ENCODE measurements at places on chromosomes 5 and 9. TPM values are rescaled to one million over a fixed set of nuclear protein-coding genes. Genes with fewer than 3 reads are reported as not detected.

GRCh38 chr5:2433086-2433485, 318.4 kb downstream of the IRX2 start:
- no peaks in the 10 kb centered on the region for H3K36me3 ChIP-seq
- H3K27ac ChIP-seq: no peak overlapping the region
- DNase-seq: no peak
- no peak overlapping the region for H3K4me3 ChIP-seq
- H3K4me1 ChIP-seq: no peaks in the 10 kb centered on the region

DNA sequence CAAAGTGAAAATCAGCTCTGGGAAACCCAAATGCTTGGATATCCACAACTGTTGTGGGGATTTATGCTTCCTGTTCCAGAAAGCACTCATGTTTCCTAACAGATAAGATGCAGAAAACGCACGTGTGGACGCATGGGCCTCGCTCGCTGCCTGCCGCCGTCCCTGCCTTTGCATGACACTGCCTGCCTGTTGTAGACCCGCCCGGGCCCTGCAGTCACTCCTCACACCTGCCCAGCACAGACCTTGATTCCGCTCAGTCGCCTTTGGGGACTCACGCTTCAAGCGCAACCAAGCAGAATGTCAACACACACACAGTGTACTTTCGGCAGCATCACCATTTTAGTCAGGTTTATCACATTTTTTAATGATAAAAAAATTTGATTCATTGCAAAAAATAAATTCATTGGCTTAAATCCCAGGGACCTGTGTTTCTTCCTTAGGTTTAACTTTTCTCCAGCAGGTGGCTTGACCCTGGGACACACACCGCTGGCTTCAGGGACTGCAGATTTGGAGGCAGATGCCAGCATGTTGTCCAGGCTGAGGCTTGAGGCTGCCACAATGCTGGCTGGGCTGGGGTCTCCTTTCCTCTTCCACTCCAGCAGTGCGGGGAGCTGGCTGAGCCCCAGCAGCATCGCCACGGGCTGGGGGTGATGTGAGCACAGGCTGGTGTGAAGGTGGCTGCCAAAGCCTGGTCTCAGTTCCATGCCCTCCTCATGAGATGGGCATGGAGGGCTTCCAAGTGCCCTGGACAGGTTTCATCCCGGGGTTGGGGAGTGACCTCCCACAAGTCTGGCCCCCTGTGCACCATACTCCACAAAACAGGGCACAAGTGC, 416.9 kb upstream of the IRX4 start:
- no peak overlapping the region for H3K27ac ChIP-seq
- H3K4me3 ChIP-seq: no peak overlapping the region
- no peaks in the 10 kb centered on the region for H3K4me1 ChIP-seq
- H3K36me3 ChIP-seq: no peaks in the 10 kb centered on the region
- no peak for DNase-seq

DNA sequence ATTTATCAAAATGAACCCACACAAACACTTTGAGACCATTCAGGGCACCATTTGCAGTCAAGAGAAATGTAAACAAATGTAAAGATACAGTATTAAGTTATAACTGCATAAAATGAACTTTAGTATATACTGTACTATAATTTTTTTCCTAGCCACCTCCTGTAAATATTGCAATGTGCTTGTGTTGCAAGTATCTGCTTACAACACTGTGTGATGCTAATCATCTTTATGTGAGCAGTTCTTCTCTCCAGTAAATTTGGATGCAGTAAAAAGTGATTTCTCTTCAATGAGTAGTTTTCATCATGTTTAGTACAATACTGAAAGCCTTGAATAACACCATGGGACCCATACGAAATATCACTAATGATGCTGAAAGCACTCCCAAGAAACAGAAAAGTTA, 9.4 kb downstream of the G3BP1 start:
- peaks cover 9% of the 10 kb centered on the region for H3K4me1 ChIP-seq
- no peak overlapping the region for H3K4me3 ChIP-seq
- no peak overlapping the region for H3K27ac ChIP-seq
- no peaks in the 10 kb centered on the region for H3K27me3 ChIP-seq
- no peaks in the 10 kb centered on the region for H3K36me3 ChIP-seq

DNA sequence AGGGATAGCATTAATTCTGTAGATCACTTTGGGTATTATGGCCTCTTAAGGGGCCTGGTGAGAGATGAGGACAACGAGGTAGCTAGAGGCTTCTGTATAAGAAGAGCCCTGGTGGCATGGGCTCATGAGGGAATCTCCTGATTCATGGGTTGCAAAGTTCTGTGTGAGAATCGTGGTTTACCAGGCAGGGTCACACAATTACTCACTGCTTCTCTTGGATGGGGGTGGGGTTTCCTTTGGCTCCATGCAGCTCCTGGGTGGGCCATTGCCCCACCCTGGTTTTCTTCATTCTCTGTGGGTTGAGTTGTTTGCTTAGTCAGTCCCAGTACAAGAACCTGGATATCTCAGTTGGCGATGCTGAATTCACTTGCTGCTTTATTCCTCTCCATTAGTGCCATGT, 30.9 kb upstream of the TNFSF15 start:
- no peaks in the 10 kb centered on the region for H3K4me1 ChIP-seq
- H3K27me3 ChIP-seq: no peaks in the 10 kb centered on the region
- no peaks in the 10 kb centered on the region for H3K36me3 ChIP-seq
- no peak overlapping the region for H3K4me3 ChIP-seq
- no peak overlapping the region for H3K27ac ChIP-seq

DNA sequence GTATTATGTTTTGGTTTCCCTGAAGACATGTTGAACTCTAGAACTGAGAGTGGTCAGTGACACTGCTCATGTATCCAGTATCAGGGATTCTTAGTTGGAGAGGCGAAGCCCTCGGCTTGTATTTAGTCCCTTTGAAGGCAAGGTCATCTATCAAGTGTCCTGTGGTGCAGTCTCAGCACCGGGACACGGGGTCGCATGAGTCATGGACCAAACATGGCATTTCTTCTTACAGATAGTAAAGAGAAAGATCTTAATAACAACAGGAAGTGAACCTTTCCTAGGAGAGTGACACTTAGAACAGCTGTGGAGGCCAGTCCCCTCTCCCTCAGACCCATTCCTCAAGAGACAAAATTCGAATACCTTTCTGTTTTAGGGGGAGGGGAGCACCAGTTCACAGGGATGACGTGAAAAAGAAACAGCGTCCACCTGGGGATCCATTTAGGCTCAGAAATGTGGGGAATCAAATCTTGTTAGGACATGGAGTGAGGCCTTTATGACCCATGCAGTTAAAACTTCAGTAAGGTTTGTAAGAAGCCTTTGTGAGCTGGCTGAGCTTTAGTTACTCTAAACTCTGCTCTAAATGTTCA, 86.5 kb downstream of the ADGRV1 start:
- no peaks in the 10 kb centered on the region for H3K4me1 ChIP-seq
- DNase-seq: no peak
- no peaks in the 10 kb centered on the region for H3K36me3 ChIP-seq

KDM4C gene
- 25.1 TPM for total RNA-seq

PCDHAC2 gene
- 1.9 TPM for total RNA-seq

PCDHGA10 gene
- 6.3 TPM for total RNA-seq

DNA sequence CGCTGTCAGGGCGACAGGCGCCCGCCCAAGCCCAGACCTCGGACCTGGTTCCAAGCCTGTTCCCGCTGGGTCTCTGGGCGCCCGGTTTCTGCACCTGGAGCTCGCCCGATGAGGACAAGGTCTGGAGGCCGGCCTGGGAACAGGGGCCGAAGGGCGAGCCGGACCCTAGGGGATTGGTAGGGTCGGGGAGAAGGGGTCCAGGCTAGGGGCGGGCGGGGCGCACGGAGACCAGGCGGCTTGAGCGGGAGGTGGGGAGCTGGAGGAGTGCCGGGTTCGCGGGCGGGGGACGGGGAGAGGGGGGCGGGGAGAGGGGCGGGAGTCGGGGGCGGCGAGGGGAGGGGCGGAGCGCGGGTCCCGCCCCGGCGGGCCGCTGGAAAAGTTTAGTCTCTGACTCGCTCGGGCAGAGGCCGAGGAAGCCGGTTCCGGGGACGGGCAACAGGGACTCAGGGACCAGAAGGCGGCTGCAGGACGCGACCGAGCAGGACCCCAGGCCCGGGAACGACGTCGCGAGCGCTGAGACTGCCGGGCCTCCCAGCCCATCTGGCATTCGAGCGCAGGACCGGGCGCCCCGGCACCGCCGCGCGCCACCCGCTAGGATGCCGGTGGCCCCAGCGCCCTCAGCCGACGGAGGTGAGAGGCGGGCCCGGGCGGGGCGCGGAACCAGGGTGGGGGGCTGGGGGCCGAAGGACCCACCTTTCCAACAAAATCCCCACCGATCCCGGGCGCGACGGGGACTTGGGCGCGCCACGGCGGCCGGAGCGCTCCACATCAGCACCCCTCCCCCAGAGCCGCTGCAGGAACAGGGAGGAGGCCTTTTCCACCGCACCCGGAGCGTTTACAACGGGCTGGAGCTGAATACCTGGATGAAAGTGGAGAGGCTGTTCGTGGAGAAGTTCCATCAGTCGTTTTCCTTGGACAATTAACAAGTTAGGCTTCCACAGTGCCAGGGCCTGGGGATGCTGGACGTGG, at the start of gene S1PR3:
TSS of gene S1PR3 (plus strand) at position 403 of the 969 bp plus-strand sequence. CDS start 9,733 bp downstream, outside the sequence.
- DNase-seq: peak; percentile 39
- H3K4me1 ChIP-seq: peaks cover 12% of the 10 kb centered on the region
- no peak within 1 kb of the TSS for H3K27ac ChIP-seq
- H3K36me3 ChIP-seq: no peaks in the 10 kb centered on the region
- peak within 1 kb of the TSS; percentile 56 for H3K4me3 ChIP-seq

DNA sequence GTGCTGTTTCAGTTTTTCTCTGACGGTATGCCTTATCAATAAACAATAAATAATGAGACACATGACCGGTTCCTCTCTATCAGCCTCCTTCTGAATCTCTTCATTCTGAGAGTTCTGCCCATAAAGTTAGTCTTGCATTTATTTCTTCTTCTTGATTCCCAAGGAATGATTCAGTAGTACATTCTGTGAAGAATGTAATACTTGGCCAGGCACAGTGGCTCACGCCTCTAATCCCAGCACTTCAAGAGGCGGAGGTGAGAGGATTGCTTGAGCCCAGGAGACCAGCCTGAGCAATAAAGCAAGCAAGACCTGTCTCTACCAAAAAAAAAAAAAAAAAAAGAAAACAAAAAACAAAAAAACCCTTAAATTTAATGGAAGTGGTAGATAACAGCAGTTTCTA, 53.9 kb downstream of the PAM start:
- H3K4me1 ChIP-seq: no peaks in the 10 kb centered on the region
- no peak overlapping the region for H3K4me3 ChIP-seq
- no peaks in the 10 kb centered on the region for H3K36me3 ChIP-seq
- no peak for DNase-seq
- H3K27me3 ChIP-seq: no peaks in the 10 kb centered on the region

SLCO6A1 gene
- not detected for total RNA-seq

DNA sequence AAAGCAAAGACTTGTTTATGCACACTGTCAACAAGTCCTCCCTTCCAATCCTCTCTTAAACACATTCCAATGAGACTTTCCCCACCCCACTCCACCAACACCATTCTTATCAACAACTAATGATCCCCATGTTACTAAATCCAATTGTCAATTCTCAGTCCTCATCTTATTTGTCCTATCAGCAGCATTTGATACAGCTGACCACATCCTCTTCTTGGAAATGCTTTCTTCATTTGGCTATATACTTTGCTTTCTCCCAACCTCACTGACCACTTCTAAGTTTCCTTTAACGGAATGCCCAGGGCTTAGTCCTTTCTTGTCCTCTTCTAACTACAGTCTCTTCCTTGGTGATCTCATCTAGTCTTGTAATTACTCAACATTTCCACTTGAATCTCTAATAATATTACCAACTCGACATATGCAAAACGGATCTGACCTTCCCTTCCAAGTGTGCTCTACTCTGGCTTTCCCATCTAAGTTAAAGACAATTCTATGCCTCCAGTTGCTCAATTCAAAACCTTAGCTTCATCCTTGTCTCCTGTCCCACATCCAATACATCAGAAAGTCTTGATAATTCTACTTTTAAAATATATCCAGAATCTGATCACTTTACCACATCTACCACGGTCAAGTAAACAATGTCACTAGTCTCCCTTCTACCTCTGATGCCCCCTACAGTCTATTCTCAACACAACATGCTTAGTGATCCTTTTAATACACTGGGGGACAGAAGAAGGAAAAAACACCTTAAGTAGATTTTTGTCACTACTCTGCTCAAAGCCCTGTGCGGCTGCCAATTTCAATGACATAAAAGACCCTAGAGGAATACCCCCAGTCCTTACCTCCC, 25.5 kb downstream of the AGTPBP1 start:
- H3K27ac ChIP-seq: no peak overlapping the region
- no peaks in the 10 kb centered on the region for H3K27me3 ChIP-seq
- DNase-seq: no peak
- no peak overlapping the region for H3K4me3 ChIP-seq
- H3K36me3 ChIP-seq: no peaks in the 10 kb centered on the region
- no peaks in the 10 kb centered on the region for H3K4me1 ChIP-seq

- H3K4me1 ChIP-seq: peaks cover 3% of the 10 kb centered on the region
- DNase-seq: no peak
- H3K27ac ChIP-seq: no peak overlapping the region
- no peaks in the 10 kb centered on the region for H3K36me3 ChIP-seq
Measured at GRCh38 chr9:95607507-95607906, 90.7 kb upstream of the PTCH1 start.

DNA sequence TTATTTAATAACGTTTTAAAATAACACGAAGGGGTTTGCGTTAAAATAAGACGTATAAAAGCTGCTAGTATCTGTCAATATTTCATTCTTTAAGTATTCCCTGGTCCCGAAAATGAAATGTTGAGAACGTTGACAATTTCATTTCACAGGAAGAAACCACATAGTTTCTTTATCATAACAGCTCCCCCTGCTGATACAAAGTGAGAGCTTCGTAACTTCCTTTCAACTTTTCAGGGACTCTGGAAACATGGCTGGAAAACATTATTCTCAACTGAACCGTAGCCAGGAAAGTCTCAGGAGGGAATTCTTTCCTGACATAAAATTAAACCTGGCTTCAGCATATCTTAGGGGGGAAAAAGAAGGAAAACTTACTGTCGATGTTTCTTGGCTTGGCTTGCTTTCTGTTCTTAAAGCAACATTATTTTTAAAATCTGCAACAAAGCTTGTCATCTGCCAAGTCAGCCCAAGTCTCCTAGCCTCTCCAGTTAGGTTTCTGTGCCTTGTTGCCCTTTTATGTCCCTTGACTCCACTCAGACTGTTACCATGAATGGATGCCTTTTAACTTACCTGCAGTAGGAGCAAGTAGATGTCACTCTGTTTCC, 122.9 kb upstream of the DAB2 start:
- H3K27ac ChIP-seq: no peak overlapping the region
- no peaks in the 10 kb centered on the region for H3K27me3 ChIP-seq
- DNase-seq: peak; percentile 16
- H3K4me1 ChIP-seq: peaks cover 3% of the 10 kb centered on the region
- H3K4me3 ChIP-seq: no peak overlapping the region
- no peaks in the 10 kb centered on the region for H3K36me3 ChIP-seq

Measured in ovary (tissue), 10 donors.